ENCODE measurements at places on chromosomes 7 and 10. TPM values are rescaled to one million over a fixed set of nuclear protein-coding genes. Genes with fewer than 3 reads are reported as not detected.

GRCh38 chr7:33832271-33832721, 73.0 kb upstream of the BMPER start:
- no peak for DNase-seq

The MYL7 gene
- 5.7 TPM for total RNA-seq

DNA sequence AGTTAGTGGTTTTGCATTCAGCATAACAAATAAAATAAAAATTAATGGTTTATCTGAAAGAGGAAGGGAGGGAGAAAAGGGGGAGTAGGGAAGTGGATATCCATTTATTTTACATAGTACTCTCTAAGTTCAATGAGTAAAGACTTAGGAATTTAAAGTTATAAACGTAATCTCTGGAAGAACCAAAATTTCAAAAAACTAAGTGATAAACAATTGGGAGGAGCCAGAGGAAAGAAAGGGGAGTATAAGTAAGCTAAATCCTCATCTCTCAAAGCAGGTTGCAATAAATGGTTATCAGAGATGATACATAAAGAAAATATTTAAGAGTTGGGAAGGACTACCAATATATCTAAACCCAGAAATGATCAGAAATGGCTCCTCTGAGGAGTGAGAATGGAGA, 46.4 kb downstream of the ANK3 start:
- DNase-seq: no peak

GRCh38 chr7:8436965-8437364, 3.6 kb downstream of the NXPH1 start:
- DNase-seq: peak; percentile 89

DNA sequence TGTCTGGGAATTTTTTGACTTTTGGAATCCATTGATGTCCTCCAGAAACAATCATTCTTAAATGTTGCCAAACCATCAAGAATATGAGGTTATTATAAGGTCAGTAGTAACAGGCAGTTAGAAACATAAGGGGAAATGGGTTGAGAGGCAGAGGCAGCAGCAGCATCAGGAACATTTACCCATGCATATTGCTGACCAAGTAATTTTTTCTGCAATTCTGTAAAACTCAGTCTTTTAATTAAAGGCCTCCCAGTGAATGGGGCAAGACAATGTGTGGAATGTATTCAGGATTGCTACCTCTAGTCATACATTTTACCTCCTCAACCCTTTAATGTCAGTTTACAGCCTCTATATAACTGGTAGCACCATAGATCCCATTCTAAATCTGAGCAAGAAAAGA, 66.5 kb upstream of the SKAP2 start:
- no peak for DNase-seq

DNA sequence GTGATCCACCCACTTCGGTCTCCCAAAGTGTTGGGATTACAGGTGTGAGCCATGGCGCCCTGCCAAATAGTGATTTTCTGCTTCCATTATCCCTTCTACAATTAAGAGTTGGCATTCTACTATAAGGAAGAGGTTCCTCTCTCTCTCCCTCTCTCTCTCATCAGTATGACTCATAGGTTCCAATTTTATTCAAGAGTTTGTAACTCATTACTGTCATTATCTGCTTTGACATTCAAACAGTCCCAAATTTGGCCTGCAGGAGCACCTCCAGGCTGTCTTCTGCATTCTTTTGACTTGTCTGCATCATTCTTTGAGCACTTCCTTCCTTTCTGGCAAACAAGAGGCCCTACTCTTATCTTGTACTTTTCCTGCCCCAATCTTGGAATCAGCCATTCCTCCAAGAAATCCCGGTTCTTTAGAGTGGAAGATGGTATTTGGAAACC, 33.2 kb upstream of the CALU start:
- DNase-seq: no peak

DNA sequence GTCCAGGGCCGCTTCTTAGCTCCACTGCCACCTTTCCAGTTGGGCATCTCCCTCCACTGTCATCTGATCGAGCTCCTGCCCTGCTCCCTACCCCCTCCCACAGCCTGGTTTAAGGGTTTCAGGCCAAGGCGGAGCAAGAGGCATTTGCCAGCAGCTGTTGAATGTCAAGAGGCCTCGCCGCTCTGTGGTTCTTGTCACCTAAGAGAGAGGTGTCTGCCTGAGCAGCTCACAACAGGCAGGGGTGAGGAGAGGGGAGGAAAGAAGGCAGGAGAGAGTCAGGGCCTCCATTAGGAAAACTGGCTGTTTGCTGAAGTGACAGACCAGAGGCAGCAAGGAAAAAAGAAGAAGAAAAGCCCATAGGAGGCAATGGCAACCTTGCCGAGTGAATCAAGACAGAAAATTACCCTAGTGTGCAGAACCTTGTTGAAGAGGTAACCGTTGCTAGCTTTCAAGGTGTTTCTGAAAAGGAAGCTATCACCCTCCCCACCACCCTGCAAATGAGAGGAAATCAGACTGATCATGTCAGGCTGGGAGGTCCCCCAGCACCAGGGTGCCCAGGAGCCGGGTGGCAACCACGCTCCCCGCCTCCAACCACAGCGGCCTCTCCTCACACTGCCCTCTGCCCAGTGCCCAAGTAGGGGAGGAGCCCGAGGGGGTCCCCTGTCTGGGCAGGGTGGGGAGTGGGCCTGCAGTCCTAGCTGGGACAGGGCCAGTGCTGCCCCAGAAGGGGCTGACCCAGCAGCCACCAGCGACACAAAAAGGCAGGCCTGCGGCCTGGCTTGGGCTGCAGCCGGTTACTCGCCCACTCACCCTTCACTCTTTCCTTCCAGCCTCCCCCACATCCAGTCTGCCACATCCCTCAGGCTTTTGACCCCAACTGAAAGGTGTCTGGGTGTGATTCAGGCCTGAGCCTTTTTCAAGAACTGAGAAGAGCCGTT, 7.1 kb downstream of the GATA3 start:
- DNase-seq: no peak

- DNase-seq: no peak
Observed at GRCh38 chr7:149669121-149669818, 104.1 kb downstream of the ZNF467 start.

- DNase-seq: no peak
Observed at GRCh38 chr7:160958-161725, 31.2 kb upstream of the FAM20C start.

GRCh38 chr10:17921378-17921777, 30.3 kb upstream of the SLC39A12 start:
- no peak for DNase-seq

The ALKBH4 gene
- 23.9 TPM for total RNA-seq

The MRC1 gene
- not detected for total RNA-seq

- no peak for DNase-seq
Observed at GRCh38 chr7:35792472-35792871, 8.4 kb upstream of the SEPTIN7 start.

The CRYGN gene
- total RNA-seq: 0.79 TPM

- no peak for DNase-seq
Observed at GRCh38 chr7:96144260-96144526, 177.7 kb downstream of the SLC25A13 start.

The FFAR4 gene
- not detected for total RNA-seq

GRCh38 chr10:92550924-92551323, 23.0 kb downstream of the IDE start:
- DNase-seq: no peak

- DNase-seq: no peak
Observed at GRCh38 chr10:36423821-36424248, 701.6 kb upstream of the ANKRD30A start.

The MEIG1 gene
- 0.72 TPM for total RNA-seq

The UCMA gene
- not detected for total RNA-seq

DNA sequence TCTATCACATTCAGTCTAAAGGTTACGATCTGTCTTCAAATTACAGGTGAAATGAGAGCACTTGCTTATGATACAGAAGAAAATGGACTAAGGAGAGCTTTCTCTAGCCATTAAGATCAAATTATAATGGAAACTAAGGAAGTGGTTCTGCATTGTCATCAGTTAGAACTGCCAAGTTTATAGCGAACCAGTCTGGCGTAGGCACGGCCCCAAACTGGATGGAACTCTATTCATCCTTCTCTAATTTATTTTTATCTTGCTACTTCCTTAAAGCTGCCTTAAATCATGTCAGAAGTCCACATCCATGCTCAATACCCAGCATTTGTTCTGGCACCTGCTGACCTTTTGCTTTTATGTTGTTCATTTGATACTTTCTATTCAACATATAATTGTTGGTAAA, 63.7 kb upstream of the APBB1IP start:
- DNase-seq: no peak

DNA sequence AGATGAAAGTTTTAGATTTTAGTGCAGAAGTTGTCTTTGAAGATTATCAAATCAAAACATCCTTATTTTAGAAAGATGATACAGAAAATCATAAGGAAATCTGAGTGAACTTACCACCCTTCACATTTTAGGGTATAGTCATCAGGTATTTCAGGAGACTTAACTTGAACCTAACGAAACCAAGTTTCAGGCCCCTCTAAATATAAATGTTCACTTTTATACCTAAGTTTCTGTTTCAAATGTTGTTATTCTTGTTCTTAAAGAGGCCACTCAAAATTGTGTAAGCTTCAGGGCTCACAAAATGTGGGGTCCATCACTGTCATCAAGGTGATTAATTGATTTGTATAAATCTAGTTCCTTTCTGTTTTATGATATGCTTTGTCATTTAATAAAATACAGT, 216.2 kb downstream of the KIAA1217 start:
- no peak for DNase-seq

DNA sequence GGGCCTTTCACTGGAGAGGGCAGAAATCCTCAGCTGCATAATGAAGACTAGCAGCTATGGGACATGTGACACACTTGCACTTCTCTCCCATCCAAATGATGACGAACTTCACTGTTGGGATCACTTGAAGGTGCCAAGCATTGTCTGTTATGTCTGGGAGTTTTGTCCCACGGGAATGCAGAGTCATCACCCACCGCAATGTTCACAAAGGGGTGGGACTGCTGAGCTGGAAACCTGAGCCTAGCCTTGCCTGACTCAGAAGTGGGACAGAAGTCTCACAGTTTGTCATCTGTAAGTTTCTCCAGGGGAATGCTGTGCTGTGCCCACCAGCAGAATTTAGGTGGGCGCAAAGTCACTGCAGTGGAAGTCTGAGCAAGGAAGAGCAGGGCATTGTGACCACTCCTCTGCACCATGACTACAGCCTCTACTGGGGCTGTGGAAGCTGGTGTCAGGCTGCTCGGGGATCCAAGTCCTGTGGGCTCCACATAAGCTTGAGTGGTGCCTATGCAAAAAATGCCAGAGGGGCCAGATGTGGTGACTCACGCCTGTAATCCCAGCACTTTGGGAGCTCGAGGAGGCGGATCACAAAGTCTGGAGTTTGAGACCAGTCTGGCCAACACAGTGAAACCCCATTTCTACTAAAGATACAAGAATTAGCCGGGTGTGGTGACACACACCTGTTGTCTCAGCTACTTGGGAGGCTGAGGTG, 472.0 kb upstream of the CNTNAP2 start:
- no peak for DNase-seq

DNA sequence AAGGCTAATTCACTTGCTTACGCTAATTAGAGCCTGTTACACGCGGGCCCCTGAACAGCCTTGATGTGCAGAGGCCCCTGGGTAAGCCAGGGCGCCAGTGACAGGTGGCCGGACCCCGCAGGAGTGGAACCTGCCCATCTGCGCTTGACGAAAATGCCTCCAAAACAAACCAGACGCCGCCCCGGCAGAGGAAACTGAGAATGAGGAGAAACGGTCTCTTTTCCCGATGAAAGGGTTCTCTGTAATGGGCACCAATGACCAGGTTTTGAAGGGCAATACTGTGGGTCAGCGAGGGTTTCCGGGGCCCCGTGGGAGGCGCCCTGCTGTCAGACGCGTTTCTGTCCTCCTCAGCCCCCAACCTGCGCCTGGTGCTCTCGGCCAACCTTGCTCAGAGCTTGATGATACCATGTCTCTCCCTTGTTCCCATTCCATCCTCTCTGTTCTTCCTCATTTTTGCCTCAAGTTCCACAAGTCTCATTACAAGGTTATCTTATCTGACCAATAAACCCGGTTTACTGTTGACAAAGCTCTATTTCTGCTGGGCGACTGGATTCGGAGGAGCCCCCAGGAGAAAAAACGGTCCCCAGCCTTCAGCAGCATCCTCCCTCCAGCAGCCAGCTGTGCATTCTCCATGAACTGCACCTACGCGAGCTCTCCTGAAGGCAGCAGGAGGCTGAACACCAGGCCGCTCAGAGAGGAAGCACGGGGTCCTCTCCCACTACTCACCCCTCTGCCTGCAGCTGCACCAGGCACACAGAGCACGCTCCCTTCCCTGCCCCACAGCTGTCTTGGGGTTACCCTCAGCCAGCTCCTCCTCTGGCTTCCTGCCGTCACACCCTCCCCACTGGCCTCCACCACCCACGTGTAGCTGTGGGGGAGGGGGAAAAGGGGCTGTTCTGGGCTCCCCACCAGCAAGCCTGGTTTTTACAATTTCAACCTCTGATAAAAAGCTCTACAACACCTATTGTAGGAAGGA, 202.0 kb downstream of the MAD1L1 start:
- no peak for DNase-seq

DNA sequence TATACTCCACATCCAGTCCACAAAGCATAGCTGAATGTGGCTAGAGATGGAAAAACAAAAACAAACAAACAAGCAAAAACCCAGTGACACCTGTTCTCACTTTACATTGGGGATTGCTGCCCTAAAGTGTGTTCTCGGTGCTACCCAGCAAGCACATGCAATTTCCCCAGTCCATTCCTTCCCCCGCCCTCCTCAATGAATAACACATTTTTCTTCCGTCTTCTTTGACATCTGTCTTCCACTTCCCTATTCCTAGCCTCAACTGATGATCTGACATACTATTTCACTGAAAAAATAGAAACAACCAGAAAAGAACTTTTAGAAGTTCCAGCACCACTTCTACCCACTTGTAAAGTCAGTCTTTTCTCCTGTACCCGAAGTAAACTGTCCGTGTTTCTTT, 147.1 kb downstream of the MALRD1 start:
- DNase-seq: no peak

- no peak for DNase-seq
Observed at GRCh38 chr10:61248013-61248412, 205.2 kb downstream of the TMEM26 start.

The ADCY1 gene
- total RNA-seq: 21.6 TPM

The MMD2 gene
- total RNA-seq: 0.11 TPM

Data from H9 (cell line).